Activated CD8-positive, alpha-beta memory T cell treated with anti-CD3 and anti-CD28 coated beads, Interleukin-2, amount 50 U/mL, for 48 hours (primary cell): ENCODE measurements at places on chromosomes 5 and 9.
A peak's percentile ranks its signal among the peaks of the same experiment; 100 is the strongest.

GRCh38 chr9:133875131-133875530 is 117.0 kb downstream of the VAV2 start:
- DNase-seq, result no peak

GRCh38 chr5:103724271-103724670 is 161.7 kb upstream of the NUDT12 start:
- DNase-seq, result no peak

DNA sequence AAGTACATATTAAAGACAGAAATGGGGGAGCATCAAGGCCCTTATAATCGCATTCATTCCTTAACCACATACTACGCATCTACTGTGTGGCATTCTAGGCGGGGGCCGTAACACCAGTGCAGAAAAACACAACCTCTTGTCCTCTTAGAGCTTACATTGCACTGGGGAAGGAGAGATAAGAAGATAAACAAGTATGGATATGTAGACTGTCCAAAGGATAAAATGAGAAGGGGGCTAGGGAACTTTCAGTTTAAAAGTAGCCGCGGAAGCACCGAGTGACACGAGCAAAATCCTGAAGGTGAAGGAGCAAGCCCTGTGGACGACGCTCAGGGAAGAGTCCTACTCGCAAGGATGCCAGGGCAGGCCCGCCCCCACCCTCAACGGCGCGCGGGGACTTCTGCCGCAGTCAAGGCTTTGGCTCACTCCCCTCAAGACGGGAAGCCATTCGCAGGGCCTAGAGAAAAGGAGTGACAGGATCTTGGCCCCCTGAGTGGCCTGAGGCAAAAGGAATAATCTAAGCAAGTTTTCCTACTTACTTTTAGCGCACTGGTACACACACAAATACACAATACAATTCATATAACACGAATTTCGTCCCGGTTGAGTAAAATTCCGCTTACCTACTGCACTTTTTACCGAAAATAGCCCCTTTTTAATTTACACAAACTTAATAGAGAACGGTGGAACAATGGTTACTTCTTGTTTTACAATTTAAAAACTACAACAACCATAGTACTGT is 1.3 kb upstream of the NIPBL start:
- peak; percentile 77 for DNase-seq

DNA sequence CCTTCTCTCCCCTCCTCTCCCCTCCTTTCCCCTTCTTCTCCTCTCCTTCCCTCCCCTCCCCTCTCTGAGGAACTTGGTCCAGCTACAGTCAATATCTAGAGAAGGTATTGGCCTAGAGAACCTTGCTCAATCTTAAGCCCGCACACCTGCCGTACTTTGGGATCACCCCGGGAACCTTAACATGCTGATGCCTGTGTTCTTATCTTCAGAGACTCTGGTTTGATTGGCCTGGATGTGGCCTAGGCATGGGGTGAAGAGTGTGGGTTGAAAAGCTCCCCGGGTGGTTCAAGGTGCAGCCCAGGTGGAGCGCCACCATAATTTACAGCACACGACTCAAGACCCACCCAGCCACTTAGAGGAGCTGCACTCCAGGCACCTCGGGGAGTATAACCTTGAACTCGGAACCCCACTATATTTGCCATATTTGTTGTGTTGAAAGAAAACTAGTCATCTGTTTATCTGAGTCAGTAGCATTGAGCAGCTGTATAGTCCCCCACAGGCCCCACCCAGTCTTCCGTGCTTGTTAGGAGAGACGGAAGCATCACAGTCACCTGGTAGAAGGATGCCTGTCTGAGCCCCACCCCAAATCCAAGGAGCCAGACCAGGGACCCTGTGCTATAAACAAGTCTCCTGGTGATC is 14.4 kb upstream of the PHF19 start:
- DNase-seq, result peak; percentile 79

DNA sequence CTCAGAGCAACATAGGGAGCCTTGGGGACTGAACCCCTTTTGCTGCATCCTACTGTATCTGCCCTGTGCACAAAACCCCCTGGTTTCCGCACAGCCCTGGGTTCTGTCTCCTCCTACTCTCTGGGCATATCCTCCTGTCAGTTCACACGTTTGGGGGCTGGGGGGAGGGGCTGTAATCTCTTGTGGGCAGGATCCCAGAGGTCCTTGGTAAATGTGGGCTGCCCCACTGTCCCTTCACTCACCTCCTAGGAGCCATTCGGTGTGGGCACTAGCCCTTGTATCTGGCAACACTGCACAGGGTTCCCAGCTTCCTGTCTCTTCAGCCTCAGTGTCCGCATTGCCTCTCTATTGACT is 271.8 kb upstream of the DMAC1 start:
- no peak for DNase-seq

DNA sequence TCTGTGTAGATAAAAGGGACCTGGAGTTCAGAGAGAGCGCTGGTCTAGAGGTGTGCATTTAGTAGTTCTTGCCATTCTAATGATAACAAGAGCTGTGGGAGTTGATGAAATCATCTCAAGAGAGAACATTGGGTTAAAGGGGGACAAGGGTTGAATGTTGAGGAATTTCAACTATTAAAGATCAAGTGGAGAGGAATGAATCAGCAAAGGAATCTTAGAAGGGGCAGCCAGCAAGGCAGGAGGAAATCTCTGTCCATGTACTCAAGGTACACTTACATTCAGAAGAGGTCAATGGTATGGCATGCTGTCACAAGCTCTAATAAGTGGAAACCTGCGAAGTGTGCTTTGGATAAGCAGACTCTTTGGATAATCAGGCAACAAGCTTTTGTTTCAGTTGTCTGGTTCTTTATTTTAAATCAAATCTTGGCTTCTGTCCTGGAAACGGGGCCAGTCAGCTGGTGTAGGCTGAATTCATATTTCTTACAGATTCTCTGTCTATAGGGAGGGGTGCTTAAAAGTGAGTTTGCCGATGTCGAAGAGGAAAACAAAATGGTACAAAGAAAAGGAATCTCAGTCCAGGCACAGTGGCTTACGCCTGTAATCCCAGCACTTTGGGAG is 320.5 kb upstream of the CD180 start:
- DNase-seq, result no peak

- no peak for DNase-seq
Observed at GRCh38 chr9:974996-975739, 1.3 kb upstream of the DMRT3 start.

DNA sequence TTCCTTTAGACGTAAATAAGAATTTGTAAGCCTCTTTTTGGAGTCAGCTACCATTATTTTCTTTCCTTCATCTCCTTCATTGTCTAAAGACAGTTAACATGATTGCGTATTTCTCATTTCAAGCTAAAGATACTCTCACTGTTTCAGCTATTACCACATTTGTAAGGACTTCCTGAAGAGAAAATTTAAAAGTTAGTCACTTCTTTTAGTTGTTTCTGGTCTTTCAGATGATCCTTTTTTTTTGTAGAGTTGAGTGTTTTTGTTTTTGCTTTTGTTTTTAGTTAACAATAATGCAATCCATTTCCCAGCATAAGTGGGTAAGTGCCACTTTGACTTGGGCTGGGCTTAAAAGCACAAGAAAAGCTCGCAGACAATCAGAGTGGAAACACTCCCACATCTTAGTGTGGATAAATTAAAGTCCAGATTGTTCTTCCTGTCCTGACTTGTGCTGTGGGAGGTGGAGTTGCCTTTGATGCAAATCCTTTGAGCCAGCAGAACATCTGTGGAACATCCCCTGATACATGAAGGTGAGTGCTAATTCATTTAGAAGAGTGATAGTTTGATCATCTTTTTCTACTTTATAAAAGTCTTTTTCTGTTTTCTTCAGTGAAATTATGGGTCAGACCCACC is 2.0 kb downstream of the IL31RA start:
- no peak for DNase-seq

DNA sequence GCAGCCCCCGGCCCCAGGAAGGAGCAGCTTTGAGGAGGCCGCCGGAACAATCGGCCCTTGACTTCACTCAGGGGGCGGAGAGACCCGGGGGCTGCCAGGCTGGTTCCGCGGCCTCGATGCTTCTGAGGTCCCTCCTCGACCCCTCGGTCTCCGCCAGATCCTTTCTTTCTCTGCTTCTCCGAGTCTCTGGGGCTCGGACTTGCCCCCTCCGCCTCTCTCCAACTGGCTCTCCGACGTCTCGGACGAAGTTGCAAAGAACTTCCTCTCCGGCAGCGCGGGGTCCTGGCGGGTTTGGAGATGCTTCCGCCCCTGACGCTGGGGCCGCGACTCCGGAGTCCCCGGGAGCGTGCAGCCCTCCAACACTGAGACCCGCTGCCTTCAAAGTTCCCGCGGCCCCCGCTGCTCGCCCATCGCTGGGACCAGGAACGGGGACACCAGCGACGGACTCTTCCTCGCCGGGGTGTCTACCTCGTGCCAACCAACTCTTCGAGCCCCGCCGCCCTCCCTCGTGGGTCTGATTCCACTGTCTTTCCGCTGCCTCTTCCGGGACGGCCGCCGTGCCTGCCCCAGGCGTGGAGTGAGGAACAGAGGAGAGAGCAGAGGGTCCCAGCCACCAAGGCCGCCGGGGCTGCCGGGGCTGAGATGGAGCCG is 7.0 kb downstream of the PAX5 start:
- DNase-seq, result no peak
